A549 treated with Hydrocortisone at 1 μM for 4 hours (cell line): ENCODE measurements at places on chromosomes 7 and 10. TPM values are rescaled to one million over a fixed set of nuclear protein-coding genes. Genes with fewer than 3 reads are reported as not detected.

Gene CALHM1
- total RNA-seq = not detected in 5 replicates

Gene ATP6V0A4
- total RNA-seq = 0.18 to 0.35 TPM (median 0.30 TPM) in 5 replicates

Gene SH2D4B
- 0.03 TPM in 2 of 5 replicates, not detected in the others for total RNA-seq

Gene MGAM2
- 0.01 TPM in 2 of 5 replicates, not detected in the others for total RNA-seq

Gene CEP55
- total RNA-seq = 53.3 to 76.4 TPM (median 65.5 TPM) in 5 replicates

Gene PSD
- total RNA-seq = 0.25 to 0.78 TPM (median 0.43 TPM) in 5 replicates

Gene GIMAP2
- total RNA-seq = 0.08 to 0.15 TPM (median 0.09 TPM) in 3 of 5 replicates, not detected in the others

Gene EEF1AKMT2
- total RNA-seq = 15.3 to 22.3 TPM (median 17.6 TPM) in 5 replicates
